Epithelial cell of proximal tubule (primary cell): ENCODE measurements at places on chromosomes 7 and 10.

DNA sequence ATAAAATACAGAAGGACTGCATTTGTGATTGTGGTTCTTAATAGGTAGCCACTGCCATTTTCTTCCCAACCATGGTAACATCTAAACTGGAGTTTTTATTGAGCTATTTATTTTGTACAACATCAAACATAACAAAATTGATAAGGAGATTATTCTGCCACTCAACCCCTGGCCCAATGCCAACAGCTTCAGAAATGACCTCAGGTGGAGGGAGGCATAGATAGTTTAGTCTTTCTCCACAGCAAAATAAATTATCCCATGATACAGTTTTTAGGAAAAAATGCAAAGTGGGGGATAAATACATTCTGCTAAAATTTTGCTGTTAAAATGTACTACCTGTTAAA lies 57.6 kb downstream of the LRRTM3 start:
- DNase-seq: no peak

- DNase-seq: no peak
These were observed 31.5 kb upstream of the PRF1 start for GRCh38 chr10:70634011-70634410.

DNA sequence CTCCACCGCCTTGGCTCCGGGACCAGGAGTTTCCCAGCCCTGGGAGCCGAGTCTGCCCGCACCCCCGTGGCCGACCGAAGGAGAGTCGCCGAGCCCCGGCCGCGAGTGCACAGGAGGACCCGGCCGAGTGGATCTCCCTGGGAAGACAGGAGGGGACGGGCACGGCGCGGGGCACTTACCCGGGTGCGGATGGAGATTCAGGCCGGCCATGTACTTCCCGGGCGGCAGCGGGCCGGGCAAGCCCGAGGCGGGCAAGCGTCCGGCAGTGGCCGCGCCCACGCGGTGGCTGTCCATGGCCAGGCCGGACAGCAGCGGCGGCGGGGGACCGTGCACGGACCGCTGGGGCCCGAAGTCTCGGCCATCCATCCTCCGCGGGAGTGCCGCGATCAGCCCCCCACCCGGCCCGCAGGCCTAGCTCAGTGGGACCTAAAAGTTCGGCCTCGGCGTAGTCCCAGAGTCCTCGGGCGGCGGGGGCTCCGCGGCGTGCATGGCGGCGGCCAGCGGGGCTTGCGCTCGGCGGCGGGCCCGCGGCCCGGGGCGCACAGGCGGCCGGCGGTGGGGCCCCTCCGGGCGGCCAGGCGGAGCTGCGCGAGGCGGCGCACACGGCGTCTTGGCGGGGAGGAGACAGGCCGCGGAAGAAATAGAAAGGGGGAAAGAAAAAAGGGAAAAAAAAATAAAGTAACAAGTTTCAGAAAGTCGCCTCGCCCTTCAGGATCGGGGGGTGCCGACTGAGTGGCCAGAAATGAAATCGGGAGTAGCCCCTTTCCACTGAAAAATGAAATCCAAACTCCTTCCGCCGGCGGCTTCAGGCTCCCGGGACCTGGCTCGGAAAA lies 2.5 kb downstream of the TNRC18 start:
- DNase-seq: no peak

DNA sequence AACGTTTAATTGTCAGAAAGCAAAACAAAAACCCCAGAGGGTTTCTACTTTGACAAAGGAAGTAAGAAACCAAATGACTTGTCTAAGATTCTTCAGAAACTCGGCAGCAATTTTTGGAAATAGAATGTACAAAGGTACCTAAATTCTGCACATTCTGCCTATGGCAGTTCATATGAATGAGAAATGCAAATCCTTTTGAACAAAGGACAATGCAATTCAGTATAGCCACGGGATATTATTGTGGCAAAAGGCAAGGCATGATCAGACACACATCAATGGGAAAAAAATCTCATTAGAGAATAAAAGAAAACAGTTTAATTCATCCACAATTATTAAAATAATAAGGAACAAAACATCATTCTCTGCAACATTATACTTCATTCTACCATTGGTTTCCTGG lies 93.4 kb downstream of the SEMA3C start:
- no peak for DNase-seq

GRCh38 chr7:12567015-12567414 lies 3.5 kb upstream of the SCIN start:
- no peak for DNase-seq

DNA sequence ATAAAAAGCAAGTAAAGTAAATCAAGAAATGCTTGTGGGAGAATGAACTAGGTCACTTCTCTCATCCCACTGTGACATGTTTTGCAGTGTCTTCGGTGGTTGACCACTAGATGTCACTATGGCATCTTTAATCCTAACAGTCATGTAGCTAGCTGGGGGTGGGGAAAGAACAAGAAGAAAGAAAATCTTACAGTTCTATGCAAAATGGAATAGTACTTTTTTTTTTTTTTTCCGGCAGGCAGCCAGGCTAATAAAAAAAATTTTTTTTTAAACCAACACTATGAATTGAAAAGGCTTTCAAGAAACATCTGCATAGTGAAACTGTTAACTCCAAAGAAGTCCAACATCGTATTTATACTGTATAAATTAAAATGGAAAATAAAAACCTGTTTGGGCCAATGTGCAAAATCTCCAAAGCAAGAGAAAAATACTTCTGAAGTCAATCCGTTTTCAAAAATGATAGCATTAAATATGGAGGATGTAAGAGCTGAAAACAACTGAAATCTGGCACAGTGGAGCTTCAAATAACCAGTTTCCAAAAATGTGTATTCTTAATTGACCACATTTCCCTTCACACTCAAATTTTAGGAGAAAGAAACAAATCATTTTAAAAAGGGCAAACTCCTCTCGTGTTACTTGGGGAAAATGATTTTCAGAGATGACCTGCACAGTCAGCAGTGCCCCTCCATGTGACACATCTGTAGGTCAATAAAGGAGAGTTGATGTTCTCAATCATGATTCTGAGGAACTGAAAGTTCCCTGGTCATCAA lies 38.5 kb downstream of the CDK1 start:
- no peak for DNase-seq

DNA sequence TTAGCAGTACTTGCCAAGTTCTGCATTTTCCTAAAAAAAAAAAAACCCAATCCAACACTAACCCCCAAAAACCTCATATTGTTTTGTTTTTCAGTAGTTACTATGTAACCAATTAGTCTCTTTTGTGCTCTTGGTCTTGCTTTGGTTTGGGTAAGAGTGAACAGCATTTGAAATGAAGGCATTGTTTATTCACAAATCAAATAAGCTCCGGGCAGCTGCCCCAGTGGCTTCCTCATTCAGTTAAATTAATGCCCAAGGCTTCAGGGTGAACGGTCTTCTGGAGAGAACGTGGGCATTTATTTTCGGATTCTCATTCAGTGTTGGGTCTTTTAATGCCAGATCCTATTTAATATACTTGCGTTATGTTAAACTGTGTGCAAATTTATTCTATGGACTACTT lies 108.7 kb downstream of the GFRA1 start:
- no peak for DNase-seq

GRCh38 chr7:105454921-105455320 lies 66.2 kb upstream of the SRPK2 start:
- no peak for DNase-seq

DNA sequence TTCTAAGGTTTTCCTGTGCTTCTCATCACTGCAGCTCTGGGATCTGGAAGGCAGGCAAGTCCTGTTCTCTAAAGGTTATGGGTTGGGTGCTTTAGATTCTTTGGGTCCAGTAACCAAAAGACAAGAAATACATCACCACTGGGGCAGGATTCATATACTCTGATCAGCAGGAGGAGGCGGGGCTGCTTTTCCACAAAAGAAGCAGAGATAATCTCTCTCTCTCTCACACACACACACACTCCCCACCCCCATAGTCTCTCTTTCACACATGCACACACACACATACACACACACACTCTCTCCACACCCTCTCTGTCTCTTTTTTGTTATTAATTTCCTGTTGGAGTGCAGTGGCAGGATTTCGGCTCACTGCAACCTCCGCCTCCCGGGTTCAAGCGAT lies 13.0 kb upstream of the ACBD5 start:
- DNase-seq: no peak

GRCh38 chr7:146826329-146826728 lies 709.7 kb downstream of the CNTNAP2 start:
- no peak for DNase-seq

DNA sequence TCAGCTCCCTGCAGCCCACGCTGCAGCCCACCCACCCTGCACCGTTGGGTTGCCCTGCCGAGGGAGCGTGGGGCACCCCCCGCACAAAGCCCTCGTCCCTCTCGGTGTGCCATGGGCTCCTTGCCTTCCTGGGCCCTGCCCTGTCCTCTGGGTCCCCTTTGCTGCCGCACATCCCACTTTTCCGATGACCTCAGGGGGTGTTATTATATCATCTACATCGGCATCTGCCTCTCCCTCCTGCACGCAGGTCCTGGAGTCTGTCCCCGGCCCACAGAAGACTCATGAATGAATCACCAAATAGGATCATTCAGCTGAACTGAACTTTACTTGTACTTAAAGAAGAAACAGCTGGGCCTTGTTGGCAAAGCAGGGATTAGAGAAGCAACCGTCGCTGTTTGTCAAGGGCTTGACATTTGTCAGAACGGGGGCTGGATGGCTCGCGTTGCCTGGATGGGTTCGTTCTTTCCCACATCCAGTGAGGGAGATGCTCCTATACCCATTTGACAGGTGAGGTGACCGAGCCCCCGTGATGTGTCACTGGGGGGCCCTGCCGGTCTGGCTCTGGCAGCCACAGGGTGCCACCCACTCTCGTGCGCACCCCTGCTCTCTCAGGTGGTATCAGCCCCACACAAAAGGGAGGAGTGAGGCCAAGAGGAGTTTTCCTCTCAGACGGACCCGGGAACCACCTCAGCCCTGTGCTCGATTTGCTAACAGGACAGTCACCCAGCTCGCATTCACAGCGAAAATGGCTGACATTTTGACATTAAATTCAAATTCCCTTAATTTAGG lies 58.6 kb upstream of the EBF3 start:
- DNase-seq: no peak

- peak; percentile 86 for DNase-seq
These were observed 8.2 kb upstream of the CLDN4 start for GRCh38 chr7:73822319-73823173.

GRCh38 chr10:102815790-102816549 lies 21.2 kb downstream of the CYP17A1 start:
- no peak for DNase-seq

DNA sequence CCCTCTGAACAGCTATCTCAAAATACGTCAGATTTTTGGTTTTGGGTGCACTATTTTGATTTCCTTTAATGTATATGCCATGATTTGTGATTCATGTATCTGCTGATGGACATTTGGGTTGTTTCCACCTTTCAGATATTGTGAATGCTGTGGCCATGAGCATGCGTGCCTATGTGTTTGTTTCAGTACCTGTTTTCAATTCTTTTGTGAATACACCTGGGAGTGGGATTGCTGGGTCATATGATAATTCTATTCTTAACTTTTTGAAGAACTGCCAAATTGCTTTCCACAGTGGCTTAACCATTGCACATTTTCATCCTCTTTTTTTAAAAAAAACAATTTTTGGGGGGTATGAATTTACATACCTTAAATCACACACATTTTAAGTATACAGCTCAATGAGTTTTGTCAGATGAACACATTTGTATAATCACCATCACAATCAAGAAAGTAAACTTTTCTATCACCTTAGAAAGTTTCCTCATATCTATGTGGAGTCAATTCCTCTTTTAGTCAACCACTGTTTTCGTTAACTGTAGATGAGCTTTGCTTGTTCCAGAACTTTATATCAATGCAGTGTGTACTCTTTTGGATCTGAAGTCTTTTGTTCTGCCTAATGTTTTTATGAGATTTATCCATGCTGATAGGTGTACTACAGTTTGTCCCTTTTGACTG lies 36.9 kb downstream of the CYP26A1 start:
- DNase-seq: no peak

GRCh38 chr7:48046458-48046857 lies 11.1 kb downstream of the C7orf57 start:
- no peak for DNase-seq

DNA sequence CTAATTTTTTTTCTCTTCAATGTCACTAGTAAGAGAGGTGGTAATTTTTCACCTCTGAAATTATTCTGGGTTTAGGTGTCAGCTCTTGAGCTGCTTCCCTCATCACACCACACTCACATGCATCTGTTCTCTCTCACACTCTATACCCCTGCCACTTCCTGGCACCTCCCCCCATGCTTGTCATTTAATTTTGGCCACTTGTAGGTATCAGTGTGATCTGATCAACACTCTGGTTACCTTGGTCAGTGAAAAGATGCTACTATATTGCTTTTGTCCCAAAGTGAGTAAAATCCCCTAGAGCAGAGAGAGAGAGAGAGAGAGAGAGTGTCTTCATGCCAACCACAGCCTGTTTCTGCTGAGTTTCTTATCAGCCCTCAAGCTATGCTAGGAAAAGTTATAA lies 42.5 kb downstream of the STK17A start:
- DNase-seq: no peak

DNA sequence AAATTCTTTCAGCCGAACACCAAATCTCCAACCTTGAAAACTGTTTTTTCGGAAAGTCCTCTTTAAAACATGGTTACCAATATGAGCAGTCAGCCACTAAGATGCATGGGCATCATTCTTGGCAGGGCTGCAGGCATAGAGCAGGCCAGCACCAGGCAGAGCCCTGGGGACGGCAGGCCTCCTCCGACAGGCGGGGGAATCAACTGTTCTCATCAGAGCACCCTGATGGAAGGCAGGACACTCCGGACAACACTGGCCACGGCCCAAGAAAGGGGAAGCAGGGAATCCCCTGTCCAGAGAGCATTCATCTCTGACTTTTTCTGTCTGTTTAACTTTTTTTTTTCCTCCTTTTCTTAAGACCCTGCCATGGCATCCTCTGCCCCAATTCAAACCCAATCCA lies 1.4 kb upstream of the NOS3 start:
- DNase-seq: no peak

DNA sequence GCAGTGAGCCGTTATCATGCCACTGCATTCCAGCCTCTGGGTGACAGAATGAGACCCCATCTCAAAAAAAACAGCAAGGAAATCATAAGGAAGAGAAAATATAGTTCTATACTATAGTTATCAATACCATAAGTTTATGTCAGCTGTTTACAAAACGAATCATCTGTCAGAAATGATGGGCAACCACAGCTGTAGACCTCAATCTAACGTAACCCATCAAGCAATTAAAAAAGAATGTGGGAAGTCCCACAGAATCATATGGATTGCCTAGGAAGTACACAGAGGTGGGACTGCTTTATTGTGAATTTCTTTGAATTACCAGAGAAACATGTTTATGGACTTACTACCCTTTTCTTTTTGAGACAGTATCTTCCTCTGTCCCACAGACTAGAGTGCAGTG lies 6.9 kb downstream of the NRBF2 start:
- no peak for DNase-seq

DNA sequence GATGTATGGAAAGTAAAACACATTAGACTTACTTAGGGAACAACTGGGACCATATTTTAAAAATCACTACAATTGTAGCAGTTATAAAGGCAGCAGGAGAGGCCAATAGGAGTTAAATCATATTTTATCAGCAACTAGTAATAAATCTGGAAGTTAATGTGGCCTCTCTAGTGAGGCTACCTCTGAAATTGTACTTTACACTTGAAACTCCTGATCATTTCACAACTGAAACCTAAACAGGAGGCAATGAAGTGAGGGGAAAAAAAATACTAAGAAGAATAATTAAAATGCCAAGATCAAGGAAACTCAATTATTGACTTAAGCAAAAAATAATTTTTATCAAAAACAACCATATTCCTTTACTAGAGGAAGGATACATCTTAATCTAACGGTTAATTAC lies 265.6 kb upstream of the HGF start:
- DNase-seq: no peak
